ENCODE measurements at places on chromosomes 4 and X.

- no peak for DNase-seq
Measured at GRCh38 chr4:970046-970745, 3.2 kb downstream of the DGKQ start.

- no peak for DNase-seq
Measured at GRCh38 chr4:184163813-184164212, 53.9 kb downstream of the ENPP6 start.

GRCh38 chr4:168269896-168270295 is 48.7 kb downstream of the DDX60 start:
- no peak for DNase-seq

GRCh38 chrX:103063191-103063845 is 653 bp downstream of the BEX1 start:
- no peak for DNase-seq

DNA sequence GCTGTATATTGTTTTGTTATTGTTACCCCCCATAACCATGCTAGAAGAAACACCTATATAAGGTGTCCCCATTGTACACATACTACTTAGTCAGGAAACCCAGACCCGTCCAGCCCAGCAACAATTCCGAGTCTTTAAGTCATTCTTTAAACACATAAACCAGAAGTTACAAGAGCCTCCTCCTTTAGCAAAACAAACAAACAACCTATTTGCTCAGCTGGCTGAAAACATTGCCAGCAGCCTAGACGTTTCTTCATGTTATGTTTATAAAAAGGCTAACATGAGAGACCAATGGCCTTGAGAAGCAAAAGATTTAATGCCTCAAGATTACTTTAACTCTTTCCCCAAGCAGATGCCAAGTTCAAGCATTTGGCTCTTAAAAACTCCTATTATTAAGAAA is 1.4 kb downstream of the ACOX3 start:
- no peak for DNase-seq

DNA sequence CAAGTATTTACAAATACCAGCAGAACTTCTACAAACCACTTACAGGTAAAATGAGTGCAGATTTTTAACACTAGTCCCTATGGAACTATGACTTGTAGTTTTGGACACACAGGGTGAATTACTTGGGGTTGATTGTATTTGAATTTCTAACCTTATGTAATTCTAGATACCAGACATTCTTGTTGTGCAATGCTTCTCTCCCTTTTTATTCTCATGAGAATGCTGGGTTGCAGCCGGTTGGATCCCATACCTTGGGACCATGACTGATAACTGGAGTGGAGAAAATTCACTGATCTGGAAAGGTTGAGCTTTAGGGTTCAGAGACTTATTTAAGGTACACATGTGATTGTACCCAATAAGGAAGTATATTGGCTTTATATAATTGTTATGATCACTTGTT is 8.8 kb downstream of the TET2 start:
- no peak for DNase-seq

GRCh38 chr4:40963897-40964478 is 214.2 kb downstream of the NSUN7 start:
- DNase-seq = no peak

DNA sequence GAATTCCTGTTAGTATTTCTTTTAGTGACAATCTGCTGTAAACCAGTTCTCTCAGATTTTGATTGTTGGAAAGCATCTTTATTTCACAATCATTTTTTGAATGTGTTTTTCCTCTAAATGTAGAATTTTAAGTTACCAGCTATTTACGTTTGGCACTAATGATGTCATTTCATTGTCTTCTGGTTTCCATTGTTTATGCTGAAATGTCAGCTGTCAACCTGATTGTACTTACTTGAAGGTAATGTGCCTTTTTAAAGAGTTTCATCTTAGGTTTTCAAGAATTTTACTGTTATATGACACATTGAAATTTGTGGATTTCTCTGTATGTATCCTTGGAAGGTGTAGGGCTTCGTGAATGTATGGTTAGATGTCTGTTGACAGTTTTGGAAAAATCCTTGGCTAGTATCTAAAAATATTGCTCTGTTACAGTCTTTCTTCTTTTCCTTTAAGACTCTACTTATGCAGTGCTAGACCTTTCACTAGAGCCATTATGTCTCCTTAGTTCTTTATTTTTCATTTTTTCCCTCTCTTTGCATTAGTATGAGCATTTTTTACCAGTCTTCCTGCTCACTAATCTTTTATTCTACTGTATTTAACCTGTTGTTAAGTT is 30.4 kb downstream of the SMAD1 start:
- no peak for DNase-seq

DNA sequence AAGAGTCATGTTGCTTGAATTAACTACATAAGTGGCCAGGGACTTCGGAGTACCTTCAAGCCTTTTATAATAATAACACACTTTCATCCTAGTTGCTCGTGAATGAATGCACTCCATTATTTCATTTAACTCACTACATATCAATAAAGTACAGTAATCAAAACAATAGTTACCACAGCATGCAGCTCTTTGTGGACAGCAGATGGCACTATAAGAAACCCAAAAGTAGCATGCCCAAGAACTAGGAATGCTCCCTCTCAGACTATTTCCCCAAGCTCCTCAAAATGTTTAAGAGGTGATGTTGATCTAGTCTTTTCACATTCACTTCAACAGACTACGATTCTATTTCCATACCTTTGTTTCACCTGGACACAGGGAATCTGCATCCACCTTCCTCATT is 500.8 kb upstream of the DIAPH2 start:
- no peak for DNase-seq

GRCh38 chr4:177332119-177332518 is 22.4 kb downstream of the NEIL3 start:
- DNase-seq = no peak

GRCh38 chr4:135239964-135240363 is 1038.4 kb upstream of the PABPC4L start:
- DNase-seq = no peak

- no peak for DNase-seq
Measured at GRCh38 chr4:48518143-48518542, 28.1 kb downstream of the ZAR1 start.

GRCh38 chr4:37687194-37687562 is 1.0 kb upstream of the RELL1 start:
- no peak for DNase-seq

- no peak for DNase-seq
Measured at GRCh38 chr4:3407171-3407771, 34.5 kb upstream of the HGFAC start.

DNA sequence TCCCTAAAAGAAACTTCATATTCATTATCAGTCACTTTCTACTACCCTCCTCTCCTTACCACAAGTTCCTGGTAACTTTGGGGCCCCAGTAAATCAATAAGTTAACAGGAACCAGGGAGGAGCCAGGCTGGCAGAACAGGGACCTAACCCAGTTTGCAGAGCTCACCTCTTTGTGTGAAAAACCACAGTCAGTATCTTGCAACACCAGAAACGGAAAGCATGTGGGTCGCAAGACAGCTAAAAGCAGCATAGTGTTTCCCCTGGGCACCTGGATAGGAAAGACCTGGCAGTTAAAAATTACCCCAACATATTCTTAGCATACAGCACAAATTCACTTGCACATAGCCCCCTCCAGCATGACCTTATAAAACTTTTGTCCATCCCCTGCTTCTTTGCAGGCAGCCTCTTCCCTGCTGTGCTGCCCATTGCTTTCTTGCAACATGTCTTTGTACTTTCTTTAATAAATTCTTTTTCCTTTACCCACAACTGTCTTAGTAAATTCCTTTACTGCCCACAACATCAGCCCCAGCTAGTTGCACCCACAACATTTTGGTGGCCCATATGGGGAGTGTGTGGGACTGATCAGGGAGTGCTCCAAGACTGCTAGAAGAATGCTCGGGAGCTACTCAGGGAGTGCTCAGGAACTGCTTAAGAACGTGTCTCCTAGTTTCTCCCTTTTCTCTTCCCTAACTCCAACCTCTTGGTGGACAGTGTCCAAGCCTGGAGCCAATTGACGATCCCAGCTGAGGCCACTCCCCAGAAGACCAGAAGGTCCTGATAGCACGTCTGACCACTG is 83.4 kb downstream of the MSN start:
- no peak for DNase-seq

DNA sequence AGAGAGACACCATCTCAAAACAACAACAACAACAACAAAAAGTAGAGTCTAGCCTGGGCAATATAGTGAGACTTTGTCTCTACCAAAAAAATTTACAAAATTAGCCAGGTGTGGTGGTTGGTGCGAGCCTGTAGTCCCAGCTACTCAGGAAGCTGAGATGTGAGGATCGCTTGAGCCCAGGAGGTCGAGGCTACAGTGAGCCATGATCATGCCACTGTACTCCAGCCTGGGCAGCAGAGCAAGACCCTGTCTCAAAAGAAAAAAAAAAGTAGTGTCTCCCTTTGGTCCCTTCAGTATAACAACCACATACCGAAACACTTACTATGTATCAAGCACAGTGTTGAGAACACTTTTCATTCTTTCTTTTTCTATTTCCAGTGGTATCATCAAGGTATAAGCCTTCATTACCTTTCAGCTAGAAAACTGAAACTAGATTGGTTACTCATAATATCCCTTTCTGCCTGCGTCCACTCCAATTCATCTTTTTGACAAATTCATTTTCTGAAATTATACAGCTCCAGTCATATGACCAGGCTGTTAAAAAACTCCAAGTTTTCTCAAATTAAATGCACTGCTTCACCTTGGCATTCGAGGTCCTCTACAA is 54.1 kb downstream of the RPS6KA3 start:
- DNase-seq = no peak

DNA sequence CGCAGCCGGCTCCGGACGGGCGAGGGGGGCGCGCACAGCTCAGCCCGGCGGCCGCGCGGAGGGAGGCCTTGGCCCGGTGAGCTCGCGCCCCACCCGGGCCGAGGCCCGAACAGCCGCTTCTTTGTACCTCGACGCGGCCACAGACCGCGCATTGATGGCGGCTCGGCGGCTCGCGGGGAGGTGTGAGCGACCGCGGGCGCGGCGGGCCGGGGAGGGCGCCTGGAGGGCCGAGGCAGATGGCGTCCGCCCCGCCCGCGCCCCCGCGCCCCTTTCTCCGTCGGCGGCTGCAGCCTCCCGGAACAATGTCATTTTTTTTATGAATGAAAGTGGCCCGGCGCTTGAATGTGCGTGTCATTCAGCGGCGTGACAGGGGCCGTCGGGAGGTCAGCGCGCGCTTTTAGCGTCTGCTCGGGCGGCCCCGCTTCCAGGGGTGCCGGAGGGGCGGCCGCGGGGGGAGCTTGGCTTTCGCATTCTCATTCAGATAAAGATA is 1.8 kb downstream of the FGFR3 start:
- DNase-seq = no peak

GRCh38 chr4:105967058-105967658 is 71.9 kb downstream of the NPNT start:
- DNase-seq = no peak

GRCh38 chrX:16920075-16920474 is 26.4 kb upstream of the REPS2 start:
- DNase-seq = no peak

DNA sequence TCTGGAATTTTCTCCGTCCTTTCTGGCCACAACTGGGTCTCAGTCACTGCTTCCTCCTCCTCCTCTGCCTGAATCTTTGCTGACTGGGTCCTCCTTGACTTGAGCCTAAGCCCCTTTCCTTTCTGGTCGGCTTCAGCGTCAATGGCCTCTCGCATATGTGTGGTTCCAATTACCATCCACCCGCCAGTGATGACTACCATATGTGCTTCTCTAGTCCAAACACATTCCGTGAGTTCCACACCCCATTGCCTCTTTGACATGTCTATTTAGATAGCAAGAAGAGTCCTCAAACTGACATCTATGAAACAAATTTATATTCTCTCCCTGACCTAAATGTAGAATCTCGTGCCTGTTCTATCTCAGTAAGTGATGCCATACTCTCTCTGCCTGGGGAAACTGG is 19.8 kb downstream of the MXRA5 start:
- DNase-seq = no peak

DNA sequence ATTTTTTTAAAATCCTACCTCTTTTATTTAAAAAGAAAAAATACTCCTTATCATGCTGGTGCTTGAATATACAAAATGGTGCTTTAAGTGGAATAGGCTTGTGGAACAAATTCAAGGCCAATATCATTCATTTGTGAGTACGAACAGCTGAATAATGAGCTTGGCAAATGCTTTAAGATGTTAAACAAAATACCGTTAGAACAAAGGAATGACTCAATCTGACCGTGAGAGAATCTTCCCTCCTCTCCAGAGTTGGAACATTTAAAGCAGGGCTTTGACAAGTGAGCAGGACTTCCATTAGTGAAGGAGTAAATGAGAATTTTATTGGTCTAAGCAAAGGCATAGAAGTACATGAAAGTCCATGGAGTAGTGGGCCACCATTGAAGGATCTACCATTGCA is 74.5 kb downstream of the DCLK2 start:
- DNase-seq = no peak

- no peak for DNase-seq
Measured at GRCh38 chrX:110373310-110373709, 14.7 kb downstream of the RTL9 start.

GRCh38 chr4:127229855-127230608 is 402.7 kb upstream of the INTU start:
- DNase-seq = no peak

DNA sequence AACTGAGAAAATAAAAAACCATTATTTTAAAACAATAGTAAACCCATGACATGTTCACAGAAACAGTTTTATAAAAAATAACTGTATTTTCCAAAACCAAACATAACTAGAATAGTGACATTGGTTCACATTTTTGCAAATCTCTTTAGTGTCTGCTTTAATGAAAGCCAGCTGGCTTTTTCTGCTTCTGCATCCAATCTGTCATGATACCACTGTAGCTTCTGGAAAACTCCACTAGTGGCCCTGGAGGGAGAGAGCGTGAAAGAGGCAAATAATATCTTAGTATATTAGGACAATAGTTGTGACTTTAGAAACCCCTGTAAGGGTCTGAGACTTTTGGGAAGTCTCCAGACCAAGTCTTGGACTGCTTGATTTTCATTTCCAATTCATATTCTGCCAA is 31.1 kb downstream of the FGFBP1 start:
- DNase-seq = no peak

DNA sequence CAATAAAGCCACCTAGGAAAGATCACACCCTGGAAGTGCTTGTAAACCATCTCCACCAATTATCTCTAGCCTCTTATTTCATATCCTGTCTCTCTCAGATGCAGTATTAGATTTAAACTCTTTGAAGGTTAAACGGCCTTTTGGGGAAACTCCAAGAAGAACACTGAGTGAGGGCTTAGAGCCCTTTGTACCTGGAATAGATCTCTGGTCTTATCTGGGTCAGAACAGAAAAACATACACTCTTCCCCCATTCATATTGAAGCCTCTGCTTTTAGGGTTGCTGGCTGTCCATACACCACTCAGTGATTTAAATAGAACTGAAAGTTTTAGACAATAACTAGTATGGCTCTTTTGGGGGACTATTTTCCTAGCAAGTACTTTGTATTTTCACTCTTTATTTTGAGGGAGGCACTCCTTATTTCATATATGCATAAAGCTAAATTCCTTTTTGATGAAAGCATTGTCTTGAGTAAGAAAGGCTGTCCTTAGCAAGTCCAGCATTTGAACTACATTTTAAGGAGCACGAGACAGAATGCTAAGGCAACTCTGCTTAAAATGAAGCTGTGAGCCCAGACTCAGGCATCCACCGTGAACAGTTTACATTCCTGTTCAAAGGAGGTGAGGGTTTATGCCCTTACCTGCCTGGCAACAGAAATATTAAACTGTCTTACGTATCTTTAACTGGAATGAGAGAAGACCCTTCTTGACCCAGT is 17.4 kb downstream of the YY2 start:
- DNase-seq = no peak
